ENCODE measurements at places on chromosomes 3 and 15. TPM values are rescaled to one million over a fixed set of nuclear protein-coding genes. Genes with fewer than 3 reads are reported as not detected.

MB21D2 gene
- 4.0 TPM for total RNA-seq

CYP1A1 gene
- total RNA-seq = 0.27 TPM

CPNE9 gene
- not detected for total RNA-seq

ACKR4 gene
- total RNA-seq = 2.2 TPM

TIPIN gene
- 7.0 TPM for total RNA-seq

CISH gene
- total RNA-seq = 19.2 TPM

MESP2 gene
- total RNA-seq = 4.7 TPM

NEK4 gene
- 33.9 TPM for total RNA-seq

RETNLB gene
- 51.3 TPM for total RNA-seq

MEX3B gene
- 5.5 TPM for total RNA-seq

ST8SIA2 gene
- total RNA-seq = 0.29 TPM

Data from mucosa of descending colon (tissue), 3 donors.